ENCODE measurements at places on chromosomes 11 and 22.

DNA sequence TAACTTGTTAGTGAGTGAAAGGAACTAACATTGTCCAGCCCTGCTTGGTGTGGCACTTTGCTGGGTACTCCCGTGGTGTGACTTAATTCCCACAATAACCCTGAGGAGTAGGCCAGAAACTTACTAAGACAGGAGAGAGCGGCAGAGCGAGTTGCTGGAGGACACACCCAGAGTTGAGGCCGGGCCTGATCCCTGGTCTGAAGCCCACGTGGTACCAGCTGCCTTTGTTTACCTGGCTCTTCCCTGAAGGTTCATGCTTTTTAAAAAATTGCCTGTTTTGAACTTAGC lies 594 bp downstream of the MPST start:
- no peak for DNase-seq

- no peak for DNase-seq
These were observed 10.6 kb upstream of the C11orf58 start for GRCh38 chr11:16727806-16728205.

GRCh38 chr11:125591649-125592304 lies 875 bp upstream of the STT3A start:
- peak; percentile 69 for DNase-seq

- DNase-seq = no peak
These were observed 49.2 kb upstream of the SYT7 start for GRCh38 chr11:61630089-61630488.

- DNase-seq = no peak
These were observed 49.5 kb upstream of the RRM1 start for GRCh38 chr11:4044976-4045646.

GRCh38 chr11:93783362-93783761 lies 720 bp upstream of the MED17 start:
- DNase-seq = no peak

GRCh38 chr11:69244266-69244665 lies 49.7 kb upstream of the MYEOV start:
- no peak for DNase-seq

GRCh38 chr22:47270463-47271135 lies 508.1 kb downstream of the TBC1D22A start:
- DNase-seq = no peak

DNA sequence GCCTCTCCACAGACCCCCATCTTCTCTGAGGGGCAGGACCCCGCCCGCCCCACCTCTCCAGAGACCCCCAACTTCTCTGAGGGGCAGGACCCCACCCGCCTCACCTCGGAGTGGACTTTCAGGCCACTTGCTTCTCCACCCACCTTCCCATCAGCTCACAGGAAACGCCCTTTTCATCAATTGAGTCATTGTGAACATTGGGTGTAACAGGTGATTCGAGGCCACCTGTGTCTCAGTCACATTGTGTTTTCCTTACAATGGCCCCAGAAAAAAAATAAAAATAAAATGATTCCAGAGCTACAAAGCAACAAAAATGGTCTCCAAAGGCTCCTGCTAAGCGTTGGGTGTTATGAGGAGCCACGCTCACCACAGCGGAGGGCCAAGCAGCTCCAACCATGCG lies 36.0 kb downstream of the BRD1 start:
- DNase-seq = no peak

GRCh38 chr11:45461514-45461913 lies 175.4 kb upstream of the SYT13 start:
- DNase-seq = no peak

DNA sequence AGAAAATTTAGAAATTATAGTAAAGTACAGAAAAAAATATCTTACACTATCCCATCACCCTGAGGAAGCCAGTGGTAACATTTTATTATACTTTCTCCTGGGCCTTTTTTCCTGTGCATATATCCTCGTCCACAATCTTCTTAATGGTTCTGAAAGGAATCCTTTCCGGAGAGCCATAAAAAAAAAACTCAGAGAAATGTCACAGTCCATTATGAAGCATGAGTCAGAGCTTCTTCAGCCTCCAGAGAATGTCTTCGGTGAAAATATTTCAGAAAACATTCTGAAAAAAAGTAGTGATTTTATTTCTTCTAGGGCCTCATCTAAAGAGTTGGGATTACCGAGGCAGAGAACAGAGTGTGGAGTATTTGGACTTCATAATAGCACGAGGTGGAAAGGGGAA lies 163.4 kb downstream of the INSC start:
- no peak for DNase-seq

DNA sequence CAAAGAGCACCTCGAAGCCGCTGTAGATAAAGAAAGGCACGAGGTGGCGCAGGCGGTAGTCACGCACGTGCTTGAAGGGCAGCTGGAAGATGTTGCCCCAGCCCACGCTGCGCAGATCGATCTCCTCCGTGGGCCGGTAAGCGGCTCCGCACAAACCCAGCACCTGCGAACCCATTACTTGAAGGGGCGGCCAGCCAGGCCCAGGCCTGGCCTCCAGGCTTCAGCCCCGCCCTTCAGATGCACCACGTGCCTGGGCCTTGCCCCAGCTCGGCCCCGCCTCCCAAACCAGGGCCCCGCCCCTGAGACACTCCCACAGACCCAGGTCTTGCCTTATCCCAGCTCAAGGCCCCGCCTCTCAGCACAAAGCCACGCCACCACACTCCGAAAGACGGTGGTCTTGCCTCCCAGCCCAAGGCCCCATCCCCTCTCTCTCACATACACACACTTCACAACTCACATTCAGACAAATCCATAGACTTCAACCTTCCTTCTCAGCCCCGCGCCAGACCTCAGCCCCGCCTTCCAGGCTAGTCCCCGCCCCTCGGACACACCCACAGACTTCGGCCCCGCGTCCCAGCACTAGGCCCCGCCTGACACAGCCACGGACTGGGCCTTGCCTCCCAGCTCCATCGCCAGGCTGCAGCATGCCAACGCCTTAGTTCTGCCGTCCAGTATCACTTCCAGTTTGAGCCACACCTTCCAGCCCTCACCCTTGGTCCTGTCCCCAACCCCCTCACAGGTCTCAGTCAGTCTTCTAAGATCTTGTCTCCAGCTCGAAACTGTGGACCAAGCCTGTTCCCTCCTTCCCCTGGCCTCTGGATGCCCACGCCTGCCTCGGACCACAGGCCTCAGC lies 7.0 kb downstream of the UNC93B1 start:
- DNase-seq = peak; percentile 79

GRCh38 chr22:47124961-47125360 lies 362.5 kb downstream of the TBC1D22A start:
- no peak for DNase-seq

- no peak for DNase-seq
These were observed 39.1 kb downstream of the B3GAT1 start for GRCh38 chr11:134372961-134373360.

DNA sequence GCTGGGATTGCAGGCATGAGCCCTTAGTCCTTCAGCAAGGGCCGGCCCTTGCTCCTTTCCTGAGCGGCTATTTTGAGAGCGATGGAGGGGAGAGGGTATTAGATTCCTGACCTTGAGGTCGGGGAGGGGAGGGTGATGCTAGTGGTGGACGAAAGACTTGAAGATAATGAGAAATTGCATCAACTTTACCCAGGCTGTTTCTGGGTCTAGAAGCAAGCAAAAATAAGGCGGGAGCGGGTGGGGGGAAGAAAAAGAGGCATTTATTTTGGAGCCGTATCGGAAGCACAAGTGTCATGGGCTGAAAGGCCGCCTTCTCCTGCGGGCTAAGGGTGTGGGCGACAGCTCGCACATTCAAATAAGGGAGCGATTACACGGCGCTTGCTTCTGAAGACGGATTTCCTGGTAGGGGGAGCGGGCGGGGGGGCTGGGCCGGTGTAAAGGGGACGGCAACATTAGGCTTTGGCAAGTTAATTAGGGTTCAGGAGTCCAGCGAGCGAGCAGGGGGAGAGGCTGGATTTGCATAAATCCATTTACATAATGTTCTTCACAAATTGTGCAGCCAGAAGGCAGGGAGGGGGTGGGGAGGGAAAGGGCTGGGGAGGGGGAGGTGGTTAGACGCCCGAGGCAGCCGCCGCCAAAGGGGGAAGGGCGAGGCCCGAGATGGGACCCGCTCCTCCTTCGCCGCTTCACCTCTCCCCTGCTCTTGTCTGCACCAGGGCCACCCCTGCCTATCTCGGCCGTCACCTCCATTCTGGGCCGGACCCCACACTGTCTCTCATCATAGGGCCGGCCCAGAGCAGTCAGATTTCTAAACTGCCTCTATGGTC lies 245.9 kb downstream of the MIAT start:
- peak; percentile 34 for DNase-seq

DNA sequence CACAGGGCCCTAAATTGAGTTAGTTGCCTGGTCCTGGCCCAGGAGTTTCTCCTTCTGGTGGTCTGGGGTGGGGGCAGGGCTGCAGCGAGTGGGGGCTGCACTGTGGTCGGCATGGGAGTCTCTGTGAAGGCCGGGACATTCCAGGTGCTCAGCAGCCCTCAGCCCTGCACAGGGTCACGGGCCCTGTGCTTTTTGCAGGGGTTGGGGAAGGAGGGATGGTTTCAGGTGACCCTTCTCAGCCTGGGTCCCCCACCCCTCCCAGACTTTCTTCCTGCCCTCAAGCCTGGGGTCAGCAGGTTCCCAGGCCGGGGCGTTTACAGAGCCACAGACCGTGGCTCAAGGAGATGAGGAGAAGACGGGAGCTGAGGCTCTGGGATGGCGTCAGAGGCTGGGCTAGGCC lies 7.8 kb downstream of the EMID1 start:
- DNase-seq = no peak

DNA sequence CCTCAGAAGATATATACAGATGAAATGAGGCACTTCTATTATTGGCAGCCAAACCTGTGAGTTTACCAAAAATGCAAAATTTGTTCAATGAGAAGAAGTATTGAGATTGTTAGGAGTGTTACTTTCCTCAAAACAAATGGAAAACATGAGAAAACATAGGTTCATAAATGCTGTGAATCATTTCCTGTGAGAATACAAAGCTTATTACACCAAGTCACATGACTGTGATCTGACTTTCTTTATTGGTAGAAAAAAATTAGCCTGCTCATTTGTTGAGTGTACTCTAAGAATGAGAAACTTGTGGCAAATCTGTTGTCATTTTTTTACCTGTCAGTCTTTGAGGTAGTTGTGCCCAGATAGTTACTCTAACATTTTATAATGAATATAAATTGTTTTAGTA lies 215.1 kb downstream of the TMEM135 start:
- no peak for DNase-seq

Data from activated T-cell treated with anti-CD3 and anti-CD28 coated beads, Interleukin-2, amount 50 U/mL, for 48 hours (primary cell).